ENCODE measurements at places on chromosomes 2 and 18. TPM values are rescaled to one million over a fixed set of nuclear protein-coding genes. Genes with fewer than 3 reads are reported as not detected.

SP140 gene
- 6.4 TPM for total RNA-seq

CHST9 gene
- total RNA-seq: 1.7 TPM

PLEKHA3 gene
- total RNA-seq: 5.8 TPM

GALR1 gene
- 0.55 TPM for total RNA-seq
